NCI-H2081 treated with DMSO at 0.1 percent for 48 hours (cell line): ENCODE measurements at places on chromosomes 7 and 10.
A peak's percentile ranks its signal among the peaks of the same experiment; 100 is the strongest.

GRCh38 chr10:117663750-117664149 lies 121.2 kb downstream of the EMX2 start:
- DNase-seq = no peak

- no peak for DNase-seq
These were observed 33.8 kb upstream of the RBM20 start for GRCh38 chr10:110610308-110610774.

GRCh38 chr10:118031351-118032075 lies 15.2 kb downstream of the RAB11FIP2 start:
- DNase-seq = no peak

DNA sequence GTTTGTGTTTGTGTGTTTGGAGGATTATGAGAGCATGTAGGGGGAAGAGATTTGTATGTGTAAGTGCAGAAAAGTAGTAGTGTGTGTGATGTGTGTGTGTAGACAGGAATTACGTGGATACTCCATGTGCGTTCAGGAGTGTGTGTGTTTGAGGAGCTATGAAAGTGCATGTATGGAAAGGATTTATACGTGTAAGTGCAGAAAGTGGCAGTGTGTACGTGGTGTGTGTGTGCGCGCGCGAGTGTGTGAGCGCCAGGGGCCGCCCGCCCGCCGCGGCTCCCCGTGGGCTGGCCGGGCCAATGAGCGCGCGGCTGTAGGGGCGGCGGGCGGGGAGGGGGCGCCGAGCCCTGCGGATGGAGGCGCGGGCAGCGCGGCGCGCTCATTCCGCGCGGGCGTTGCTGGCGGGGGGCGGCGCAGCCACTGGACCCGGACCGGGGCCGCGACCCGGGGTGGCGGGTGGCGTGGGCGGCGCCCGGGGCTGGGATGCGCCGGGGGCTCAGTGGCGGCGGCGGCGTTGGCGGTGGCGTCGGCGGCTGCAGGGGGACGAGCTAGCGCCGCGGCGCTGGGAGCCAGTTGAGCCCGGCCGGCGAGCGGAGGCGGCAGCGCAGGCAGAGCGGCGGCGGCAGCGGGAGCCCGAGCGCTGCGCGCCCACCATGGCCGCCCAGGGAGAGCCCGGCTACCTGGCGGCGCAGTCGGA lies at the start of gene BICC1:
Gene BICC1 (plus strand): TSS at position 382 of the 697 bp plus-strand sequence. CDS start 272 bp downstream, at position 654.
- DNase-seq = no peak

- DNase-seq = no peak
These were observed 258.8 kb downstream of the FRMD4A start for GRCh38 chr10:14071956-14072355.

DNA sequence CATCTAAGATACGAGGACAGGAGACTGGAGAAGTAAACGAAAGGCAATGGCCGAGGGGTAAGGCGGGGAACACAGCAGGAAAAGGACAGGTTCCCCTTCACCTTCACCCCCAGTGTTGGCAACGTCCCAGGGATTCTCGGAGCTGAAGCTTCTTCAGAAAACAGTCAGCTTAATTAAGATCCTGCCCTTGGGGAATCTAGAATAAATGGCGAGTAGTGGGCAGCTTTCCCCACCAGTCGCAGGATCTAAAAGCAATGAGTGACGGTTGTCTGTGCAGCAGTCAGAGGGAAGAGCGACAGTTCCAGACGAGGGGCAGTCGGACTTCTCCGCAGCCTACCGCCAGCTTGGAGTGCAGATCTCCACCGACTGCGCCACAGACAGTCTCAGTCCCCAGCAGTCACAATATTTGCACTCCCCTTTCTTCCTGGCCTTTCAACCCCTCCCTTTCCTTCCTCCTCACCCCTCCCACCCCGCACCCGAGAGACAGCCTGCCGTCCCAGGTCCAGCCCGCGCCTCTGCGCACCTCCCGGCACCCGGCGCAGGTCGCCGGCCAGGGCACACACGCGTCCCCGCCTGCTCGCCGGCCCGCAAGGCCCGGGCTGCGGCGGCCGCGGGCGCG lies 10.9 kb upstream of the SP8 start:
- DNase-seq = no peak

- no peak for DNase-seq
These were observed 2.2 kb downstream of the HOXA5 start for GRCh38 chr7:27141137-27141922.

DNA sequence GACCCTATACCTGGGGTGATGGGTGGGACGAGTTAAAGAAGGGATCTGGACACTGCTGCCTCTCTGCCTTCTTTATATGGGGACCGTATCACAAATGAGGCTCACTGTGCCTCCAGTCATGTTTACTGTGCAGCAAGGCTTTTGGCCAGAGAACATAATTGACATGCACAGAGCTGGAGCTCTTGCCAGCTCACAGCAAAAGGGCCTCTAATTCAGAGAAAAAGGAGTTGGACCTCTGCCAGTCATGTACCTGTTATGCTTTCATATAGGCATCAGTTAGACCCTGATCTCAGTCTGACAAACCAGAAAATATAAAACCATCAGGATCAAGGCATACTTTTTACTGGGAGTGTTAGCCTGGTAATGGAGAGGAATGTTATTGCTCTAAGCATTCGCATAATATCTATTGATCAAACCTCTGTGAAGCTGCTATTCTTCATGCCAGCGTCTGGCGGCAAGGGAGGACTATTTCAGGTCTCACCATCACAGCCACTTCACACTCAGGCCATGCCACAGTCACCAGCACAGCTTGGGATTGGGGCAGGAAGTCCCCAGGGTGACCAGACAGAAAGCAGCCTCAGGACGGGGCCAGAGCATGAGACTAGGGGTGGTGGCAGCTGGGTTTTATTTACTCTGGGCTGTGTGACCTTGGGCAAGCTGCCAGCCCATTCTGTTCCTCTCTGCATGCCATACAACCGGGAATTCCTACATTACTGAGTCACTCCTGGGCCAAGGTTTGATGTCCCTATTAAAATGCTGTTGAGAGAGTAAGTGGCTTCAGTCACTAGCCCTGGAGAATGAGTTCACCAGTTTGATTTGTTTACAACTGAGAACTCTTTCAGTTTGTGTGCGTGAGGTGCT lies 90.1 kb downstream of the NPSR1 start:
- peak; percentile 67 for DNase-seq

GRCh38 chr10:133139551-133140065 lies 20.4 kb upstream of the KNDC1 start:
- DNase-seq = no peak

DNA sequence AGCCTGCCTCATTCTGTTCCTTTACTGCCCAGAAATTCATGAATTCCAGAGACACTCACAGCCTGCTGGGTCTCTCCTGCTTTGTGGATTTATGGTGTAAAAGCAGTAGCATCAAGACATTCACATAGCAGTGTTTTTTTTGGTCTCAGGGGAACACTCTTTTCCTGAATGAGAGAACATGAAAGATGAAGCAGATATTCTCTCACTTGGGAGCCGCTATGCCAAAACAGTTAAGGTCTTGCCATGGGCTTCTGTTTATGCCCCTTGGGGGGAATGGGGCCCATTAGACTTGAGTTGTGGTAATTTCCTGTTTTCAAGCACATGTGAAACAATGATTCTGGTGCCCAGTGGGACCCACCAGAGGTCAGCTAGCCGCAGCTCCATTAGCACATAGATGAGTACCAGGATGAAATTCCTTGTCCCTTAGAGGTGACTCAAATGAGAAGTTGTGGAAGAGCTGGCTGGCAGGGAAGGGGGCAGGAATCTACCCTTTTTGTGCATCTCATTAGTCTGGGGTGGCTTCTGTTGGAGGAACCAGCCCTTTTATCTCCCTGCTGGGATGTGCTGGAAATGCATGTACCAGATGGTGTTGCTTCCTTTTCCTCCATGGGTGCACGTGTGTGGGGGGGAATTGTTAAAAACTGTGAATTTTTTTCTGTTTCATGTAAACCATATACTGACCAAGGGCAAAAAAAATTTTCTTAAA lies 13.3 kb downstream of the BMPER start:
- no peak for DNase-seq

DNA sequence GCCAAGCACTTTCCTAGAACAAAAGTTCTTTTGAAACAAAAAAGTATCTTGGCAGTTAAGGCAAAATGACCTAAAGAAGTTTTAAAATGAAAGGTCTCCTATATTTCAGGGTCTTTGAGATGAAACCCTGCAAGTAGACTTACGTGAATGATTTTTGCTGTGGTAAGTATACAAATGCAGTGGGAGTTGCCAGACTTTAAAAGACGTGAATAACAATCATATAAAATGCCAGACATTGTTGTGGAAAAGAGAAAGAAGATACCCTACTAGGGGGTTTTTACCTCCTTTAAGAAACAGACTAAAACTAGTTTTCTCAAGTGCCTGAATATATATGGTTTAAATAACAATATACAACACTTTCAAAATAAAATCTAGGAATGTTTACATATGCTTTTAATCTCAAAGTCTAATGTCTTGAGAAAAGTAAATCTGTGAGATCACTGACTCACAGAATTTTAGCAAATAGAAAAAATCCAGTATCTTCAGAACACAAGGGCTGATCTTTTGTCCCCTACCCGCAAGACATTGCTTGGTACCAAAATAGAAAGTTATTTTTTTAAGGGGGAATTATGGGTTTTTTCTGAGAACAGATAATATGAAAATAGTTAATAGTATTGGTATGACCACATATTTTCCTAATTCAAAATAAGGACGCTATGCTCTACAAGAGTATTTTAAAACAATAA lies 29.5 kb downstream of the LRRC17 start:
- no peak for DNase-seq
